Nephron progenitor cell (in vitro differentiated cells): ENCODE measurements at places on chromosomes 4 and X.
A peak's percentile ranks its signal among the peaks of the same experiment; 100 is the strongest.

DNA sequence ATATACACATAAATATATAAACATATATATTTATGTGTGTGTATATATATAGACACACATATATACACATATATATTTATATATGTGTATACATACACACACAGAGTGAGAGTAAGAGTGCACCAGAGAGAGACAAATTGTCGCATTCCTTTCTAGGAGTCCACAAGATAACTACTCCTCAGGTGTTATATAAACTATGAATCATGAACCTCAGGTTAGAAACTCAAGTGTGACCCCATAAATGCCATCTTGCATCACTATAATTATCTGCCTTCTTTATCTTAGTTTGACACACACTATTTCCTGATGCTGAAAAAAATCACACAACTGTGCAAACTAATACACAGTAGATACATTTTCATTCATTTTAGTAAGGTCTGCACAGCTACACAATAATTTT, 135.2 kb downstream of the PPARGC1A start:
- no peak for DNase-seq

- no peak for DNase-seq
These were observed 52.9 kb downstream of the CRMP1 start for GRCh38 chr4:5839751-5840674.

DNA sequence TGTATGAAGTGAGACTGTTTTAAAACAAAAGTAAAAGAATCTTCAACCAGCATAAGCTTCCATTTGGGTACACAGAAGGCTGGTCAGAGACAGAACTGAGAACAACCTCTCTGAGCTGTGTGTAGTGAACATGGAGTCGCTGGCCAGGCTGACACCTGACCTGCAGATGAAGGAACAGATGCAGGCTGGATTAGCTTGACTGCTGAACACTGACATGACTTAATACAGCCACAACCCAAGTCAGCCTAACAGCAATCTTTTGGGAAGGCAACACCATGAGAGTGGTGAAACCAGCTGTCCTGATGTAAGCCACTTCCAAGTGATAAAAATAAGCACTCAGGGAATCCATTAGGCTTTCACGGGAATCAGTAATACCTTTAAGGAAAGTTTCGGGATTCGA, 10.1 kb downstream of the SCARB2 start:
- DNase-seq = no peak

- no peak for DNase-seq
These were observed 45.3 kb downstream of the EFNB1 start for GRCh38 chrX:68874076-68874475.

- DNase-seq = no peak
These were observed 275.4 kb upstream of the CPEB2 start for GRCh38 chr4:14726877-14727361.

DNA sequence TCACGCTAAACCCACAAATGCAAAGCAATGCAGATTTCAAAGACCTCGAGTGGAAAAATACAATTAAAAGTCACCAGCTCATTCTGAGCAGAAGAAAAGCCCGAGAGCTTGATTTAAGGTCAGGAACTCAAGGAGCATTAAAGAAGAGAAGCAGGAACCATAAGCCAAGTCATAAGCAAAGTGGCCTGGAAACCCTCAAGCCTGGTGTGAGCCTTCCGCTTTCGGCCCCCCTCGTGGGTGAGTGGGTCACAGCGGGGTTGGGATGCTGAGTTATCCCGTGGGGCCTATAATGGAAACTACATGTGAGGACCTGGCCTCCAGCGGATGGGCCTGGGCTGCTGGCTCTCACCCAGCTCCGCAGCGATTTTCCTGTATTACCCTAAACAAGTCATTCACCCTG, 504.3 kb downstream of the RAB28 start:
- DNase-seq = no peak

- peak; percentile 21 for DNase-seq
These were observed 27.1 kb upstream of the SLC9B1 start for GRCh38 chr4:103046416-103047290.

DNA sequence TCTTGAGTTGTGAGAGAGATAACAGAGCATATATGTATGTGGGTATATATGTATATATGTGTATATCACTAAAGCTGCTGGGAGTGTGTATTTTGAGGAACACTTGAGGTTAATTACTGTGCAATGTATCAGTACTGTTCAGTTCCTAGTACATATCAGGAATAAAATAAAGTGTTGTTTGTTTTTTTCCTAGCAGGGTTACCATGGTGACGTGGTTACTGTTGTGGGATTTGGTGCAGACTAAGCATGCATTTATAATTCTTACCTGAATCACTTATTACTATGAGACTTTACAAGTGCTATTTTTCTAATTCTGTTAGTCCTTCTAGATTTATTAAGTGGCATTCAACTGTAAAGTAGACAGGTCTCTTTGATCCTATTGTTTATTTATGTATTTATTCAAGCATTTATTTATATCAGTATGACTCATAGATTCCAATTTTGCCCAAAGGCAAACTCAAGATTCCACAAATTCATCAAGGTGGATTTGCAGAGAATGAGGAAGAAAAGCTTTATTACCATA, 26.9 kb upstream of the BEX4 start:
- DNase-seq = no peak

GRCh38 chrX:110086916-110087484, 84.1 kb downstream of the TMEM164 start:
- no peak for DNase-seq

- no peak for DNase-seq
These were observed 426.8 kb downstream of the HNRNPD start for GRCh38 chr4:81946996-81947395.

DNA sequence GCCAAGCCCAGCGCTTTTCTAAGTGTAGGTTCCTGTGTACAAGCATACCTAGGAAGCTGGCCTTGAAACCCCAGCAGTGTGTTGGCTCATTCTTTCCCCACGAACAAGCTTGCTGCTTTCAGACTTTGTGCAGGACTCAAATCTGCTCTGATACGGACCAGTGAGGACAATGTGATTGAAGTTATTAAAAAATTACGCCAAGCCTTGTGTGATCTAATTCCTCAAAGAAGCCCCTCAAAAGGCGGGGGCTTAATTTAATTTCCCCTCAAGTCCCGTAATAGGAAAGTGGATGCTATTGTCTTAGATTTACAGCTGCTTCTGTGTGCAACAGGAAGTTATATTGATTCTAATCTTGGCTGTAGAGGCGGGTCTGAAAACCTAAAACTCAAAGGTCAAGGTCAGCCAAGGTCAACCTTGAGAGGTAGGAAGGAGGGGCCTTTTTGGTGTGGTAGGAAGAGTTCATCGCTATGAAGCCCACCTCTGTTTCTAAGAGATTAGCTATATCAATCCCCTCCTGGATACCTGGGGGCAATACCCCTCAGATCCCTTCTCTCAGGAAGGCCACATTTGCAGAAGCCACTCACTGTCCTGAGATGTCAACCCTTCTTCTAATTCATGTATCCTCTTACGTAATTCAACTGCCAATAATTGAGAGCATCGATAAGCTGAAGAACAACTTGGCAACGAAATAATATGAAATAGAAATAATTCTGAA, 45.1 kb downstream of the TBC1D9 start:
- DNase-seq = no peak

DNA sequence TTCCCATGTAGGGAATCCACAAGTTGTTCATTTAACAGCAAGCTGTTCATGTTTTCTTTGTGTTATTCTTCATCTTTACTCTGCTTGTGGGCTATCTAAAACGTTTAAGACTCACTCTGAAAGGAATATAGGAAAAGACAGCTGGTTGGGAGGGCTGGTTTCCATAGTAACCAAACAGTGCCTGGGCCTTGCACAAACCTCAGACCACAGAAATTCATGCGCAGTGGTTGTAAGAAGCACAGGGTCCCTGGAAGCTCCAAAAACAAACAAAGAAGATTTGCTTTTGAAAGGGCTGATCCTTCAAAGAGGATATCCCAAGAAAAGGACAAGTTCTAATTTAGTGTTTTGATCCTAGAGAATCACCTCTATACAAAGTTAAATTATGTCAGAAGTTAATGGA, 7.8 kb downstream of the SERTM2 start:
- peak; percentile 12 for DNase-seq

- DNase-seq = no peak
These were observed 69.5 kb downstream of the PARM1 start for GRCh38 chr4:75002381-75002780.

DNA sequence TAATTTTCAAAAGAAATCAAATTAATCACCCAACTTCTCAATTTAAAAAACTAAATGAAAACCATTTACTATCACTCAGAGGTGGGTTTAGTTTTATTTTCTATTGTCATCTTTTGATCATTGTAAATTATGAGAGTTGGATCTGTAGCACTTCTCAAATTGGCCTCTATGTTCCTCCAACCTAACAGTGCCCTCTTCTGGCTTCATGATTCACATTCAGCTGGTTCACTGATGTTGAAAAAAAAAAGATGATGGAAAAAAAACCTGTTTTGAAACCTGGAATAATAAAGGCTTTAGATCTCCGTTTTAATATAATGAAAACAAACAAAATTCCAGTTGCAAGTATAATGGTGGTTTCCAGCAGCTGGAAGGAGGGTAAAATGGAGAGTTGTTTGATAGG, 2.4 kb upstream of the NBDY start:
- DNase-seq = no peak

DNA sequence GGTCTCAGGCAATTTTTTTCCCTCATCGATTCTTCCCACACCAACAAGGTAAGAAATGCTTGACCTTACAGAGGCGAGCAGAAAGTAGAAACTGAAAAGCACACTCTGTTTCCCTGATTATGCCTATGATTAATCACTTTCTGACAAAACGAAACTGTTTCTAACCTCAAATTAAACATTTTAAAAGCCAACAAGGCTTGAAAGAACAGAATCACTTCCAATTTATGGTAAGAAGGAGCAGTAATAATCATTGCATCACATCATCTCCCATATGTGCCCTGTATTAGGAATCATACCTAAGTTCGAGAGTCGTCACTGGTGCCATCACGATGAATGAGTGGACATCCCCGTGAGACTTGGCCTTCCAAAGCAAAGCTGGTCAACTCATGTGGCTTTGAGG, 12.5 kb upstream of the CXCL13 start:
- DNase-seq = no peak

DNA sequence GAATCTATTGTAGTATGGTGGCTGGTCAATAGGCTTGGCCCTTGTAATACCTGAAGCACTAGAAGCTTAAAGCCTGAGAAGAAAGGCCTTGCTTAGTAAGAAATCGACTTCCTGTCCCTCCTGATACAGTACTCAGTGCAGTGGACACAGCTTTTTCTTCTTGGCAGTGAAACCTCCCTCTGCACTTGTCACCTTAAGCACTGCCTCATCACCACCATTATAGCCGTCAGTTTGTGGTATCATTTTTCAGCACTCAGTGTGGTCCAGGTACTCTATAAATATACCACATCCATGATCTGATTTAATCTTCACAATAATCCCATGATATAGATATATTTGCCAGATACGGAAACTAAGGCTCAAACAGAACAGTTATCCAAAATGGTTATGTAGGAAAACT, 75.2 kb downstream of the PALLD start:
- no peak for DNase-seq

DNA sequence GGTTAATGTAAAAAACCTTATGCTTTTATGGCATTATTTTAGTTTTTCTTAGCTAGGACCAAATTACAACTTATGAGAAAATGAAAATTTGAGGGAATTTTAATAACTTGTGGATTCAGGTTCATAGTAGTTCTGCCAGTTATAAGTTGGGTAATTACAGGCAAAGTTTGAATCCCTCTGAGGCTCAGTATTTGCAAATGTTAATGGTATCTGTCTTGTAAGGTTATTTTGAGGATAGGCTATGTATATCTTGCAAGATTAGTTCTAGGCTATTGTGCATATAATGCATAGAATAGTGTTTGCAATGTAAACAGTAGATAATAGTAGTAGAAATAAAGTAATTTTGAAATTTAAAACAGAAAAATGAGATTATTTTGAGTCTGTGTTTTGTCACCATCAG, 44.7 kb upstream of the CCSER1 start:
- no peak for DNase-seq
